ENCODE measurements at places on chromosomes 2 and 18. TPM values are rescaled to one million over a fixed set of nuclear protein-coding genes. Genes with fewer than 3 reads are reported as not detected.

- DNase-seq = no peak
Observed at GRCh38 chr2:228242591-228242990, 61.1 kb upstream of the SPHKAP start.

GRCh38 chr18:21851327-21851961, 110.9 kb downstream of the MIB1 start:
- peak; percentile 45 for DNase-seq

DNA sequence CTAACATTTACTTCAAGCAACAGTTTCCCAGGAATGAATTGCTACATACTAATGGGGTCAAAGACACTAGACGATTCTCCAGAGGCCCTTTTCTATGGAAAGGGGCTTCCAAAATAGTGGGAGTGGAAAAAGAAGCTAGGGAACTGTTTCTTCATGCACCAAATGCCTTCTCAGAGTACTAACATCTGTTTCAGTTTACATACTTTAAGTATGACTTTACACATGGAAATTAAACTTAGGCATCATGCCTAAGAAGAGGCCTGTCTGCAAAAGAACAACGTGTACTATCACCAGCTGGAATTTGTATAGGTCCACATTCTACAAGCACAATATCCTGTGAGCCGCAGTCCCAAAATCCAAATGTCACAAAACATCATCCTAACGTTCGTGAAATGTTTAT, 29.4 kb upstream of the WDR75 start:
- DNase-seq = peak; percentile 33

Gene MALL
- 13.7 TPM for total RNA-seq

GRCh38 chr2:230471074-230471473, 55.1 kb downstream of the SP100 start:
- no peak for DNase-seq

DNA sequence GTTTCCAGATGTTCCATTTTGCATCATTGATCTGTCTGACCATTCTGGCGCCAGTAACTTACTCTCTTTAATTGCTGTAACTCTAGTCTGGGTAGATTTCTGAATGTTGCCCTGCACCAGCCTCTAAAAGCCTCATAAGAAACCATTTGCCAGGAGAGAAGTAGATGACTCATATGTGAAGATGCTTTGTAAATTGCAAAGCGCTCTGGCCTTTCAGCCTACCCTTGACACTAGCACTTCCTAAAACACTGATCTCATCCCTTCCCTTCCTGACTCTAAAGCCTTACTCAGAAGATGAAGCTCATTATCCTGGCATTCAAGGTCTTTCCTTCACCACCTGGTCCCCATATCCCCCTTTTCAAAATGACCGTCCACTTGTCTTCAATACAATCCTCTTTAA, 193.2 kb upstream of the MEX3C start:
- DNase-seq = no peak

- no peak for DNase-seq
Observed at GRCh38 chr2:20164734-20165478, 60.0 kb downstream of the SDC1 start.

Gene STPG4
- not detected for total RNA-seq

DNA sequence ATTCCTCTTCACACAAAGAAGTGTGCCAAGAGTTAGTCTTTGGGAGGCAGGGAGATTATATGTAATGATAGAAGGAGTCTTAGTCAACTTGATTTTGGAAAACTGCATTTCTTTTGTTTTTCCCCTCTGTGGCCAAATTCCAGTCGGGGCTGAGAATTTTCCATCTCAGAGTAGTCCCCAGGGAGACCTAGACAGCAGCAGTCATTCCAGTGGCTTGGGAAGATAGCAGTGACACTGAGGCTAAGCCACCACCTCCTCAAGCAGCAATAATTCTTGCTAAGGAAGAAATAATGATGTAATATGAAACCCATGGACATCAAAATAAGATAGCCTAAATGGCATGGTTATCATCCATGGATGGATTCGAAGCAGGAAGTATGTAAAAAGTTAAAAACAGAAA, 21.0 kb upstream of the CCDC141 start:
- DNase-seq = no peak

- no peak for DNase-seq
Observed at GRCh38 chr18:75204732-75205513, 4.0 kb downstream of the PTGR3 start.

GRCh38 chr2:233840520-233840919, 13.8 kb downstream of the HJURP start:
- no peak for DNase-seq

DNA sequence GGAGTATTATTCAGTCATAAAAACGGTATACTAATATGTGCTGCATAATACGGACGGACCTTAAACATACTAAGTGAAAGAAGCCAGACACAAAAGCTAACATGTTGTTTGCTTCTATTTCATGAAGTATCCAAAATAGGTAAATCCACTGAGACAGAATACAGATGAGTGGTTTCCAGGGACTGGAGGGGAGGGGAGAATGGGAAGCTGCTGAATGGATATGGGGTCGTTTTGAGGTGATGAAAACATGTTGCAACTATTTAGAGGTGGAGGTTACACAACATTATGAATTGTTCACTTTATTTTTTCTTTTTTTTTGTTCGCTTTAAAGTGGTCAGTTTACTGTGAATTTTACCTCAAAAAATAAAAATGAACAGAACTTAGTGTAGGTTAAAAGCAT, 52.9 kb downstream of the RAB10 start:
- no peak for DNase-seq

GRCh38 chr2:177989029-177989885, 83.3 kb downstream of the PDE11A start:
- peak; percentile 46 for DNase-seq

Gene CDKL4
- 0.79 TPM for total RNA-seq

GRCh38 chr2:222315443-222316121, 16.8 kb upstream of the PAX3 start:
- no peak for DNase-seq
